ENCODE measurements at places on chromosomes 12 and 14.

DNA sequence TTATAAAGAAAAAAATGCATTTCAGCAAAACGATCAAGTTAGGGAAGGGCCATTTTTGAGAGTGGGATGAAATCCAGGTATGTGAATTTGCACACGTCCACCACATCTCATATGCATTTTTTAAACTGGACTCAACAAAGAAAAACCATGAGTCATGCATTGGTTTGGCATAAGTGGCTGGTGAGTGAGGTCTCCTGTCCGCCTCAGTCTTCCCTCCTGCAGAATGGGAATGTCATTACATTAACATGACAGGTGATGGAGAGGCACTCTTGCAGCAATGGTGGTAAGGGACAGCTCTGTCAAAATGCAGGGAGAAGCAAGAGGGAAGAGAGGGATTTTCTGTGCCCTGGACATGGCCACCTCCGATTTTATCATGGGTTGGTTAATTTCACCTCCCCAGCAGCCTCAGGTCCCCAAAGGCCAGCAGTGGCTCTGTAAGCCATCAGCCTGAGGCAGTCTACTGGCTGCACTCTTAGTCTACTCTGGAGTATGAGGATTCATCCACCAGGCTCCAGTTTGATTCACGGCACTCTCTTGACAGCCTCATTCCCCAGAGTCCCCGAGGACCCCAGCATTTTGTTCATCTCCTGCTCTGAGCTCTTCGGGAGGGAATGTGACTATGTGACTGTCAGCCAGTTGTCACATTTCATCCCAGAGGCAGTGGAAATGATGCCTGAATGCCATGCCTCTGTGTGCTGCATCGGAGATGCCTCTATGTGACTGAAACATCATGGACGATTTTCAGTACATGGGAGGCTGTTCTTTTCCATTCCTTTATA lies 17.1 kb upstream of the PWP1 start:
- no peak for DNase-seq

DNA sequence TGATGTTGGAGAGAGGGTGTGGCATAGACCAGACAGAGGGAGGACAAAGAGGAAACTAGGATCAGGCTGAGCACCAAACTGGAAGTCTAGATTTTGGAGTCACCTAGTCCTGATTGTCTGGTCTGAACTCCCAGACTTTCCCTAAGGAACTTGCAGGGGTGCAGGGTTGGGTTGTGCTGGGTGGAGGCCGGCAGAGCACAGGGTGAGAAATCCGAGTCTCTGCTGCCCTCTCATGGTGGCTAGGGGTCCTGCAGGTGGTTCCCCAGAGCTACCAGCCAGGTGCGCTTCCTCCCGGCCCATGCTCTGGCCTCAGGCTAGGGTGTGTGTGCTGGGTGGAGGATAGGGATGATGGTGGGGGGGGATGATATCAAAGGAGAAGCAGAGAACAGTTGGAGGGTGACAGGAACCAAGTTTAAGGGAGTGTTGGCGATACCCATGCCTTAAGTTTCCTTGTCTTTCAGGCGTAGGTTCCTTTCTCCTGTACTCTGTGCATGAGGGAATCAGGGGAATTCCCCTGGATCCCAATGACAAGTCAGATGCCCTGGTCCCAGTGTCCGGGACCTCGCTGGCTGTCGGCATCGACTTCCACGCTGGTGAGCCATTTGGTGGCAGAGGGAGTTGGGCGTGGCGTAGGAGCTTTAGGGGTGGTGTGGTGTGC lies 33.5 kb upstream of the NXPH4 start:
- peak; percentile 84 for DNase-seq

GRCh38 chr12:106759526-106760183 lies 14.8 kb upstream of the RIC8B start:
- no peak for DNase-seq

DNA sequence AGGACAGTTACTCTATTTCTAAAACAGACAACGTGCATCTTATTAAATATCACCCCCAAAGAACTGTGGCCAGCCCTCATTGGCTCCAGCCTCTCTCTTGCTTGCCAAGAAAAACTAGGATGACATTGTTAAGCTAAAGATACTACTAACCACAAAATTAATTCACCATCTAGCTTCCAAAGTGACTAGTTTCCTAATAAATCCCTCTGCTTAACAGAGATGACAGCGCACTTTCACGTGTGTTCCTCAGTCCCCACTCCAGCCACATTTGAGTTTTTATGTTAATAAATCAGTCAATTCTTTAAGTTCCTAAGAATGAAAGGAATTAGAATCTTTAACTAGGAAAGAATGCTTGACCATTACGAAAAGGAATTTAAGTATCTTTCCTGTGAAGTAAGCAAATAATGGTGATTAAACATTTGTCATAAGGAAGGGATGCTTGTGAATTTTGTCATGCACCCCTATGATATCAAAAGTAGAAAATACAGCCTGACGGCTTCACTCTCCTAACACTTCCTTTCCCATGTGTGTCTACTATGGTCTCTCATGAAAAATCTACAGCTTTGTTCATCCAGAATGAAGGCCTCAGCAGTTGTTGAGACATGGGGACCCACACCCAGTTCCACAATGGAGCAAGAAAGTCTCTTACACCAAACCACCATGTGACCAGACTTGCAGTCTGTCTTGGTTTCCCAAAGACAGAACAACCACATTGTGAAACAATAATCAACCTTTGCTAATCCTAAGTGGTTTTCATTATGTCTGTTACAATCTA lies 8.1 kb downstream of the CORO1C start:
- peak; percentile 60 for DNase-seq

- DNase-seq: no peak
These were observed 202.0 kb downstream of the BCAT1 start for GRCh38 chr12:24746864-24747263.
